ENCODE measurements at places on chromosomes 11 and 22.

GRCh38 chr11:134499990-134500389 lies 87.9 kb upstream of the B3GAT1 start:
- DNase-seq: no peak

GRCh38 chr11:121634889-121635288 lies 182.1 kb upstream of the SORL1-AS1 start:
- no peak for DNase-seq

- DNase-seq: no peak
Measured at GRCh38 chr11:120511820-120512738, 531 bp downstream of the GRIK4 start.

DNA sequence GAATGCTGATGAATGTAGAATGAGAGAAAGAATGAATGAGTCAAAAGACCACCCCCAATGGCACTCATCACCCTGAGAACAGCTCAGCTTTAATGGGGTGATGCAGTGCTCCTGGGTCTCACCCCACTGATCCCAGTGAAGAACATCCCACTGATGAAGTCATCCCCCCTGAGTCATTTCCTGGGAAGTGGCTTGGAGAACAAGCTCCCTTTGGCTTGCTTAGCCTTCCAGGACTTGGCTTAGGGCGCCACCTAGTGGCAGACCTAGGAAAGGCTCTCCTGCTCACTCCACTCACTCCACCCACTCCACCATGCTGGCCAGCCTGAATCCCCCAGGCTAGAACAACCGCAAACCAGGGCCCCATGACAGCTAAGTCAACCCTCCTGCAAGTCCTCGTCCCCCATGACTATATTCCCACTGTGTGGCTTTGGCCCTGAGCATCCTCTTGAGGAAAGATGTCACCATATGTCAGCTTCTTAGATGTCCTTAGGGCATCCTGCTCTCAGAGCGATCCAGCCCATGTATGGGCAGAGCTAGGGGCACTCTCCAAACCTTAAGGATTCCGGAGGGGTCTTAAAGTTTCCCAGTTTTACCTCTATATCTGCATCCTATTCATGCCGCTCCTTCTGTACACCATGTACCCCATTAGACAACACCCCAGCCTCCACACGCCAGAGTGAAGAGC lies 17.8 kb upstream of the TMPRSS13 start:
- peak; percentile 64 for DNase-seq

DNA sequence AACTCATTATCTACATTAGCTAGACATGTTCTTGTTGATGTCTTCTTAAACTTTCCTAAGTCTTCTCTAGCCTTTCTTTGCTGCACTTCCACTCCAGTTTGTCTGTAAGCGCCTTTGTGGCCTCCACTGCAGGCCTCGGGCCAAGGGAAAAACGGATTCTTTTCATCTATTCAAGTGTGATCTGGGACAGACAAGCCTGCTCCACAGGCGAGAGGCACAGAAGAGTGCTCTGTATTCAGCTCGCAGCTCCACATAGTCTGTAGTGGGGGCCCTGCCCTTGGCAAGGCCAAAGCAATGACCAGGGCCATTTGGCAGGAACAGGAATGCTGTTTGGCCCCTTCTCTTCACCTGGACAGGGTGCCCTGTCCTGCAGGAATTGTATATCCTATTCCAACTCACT lies 84.1 kb upstream of the BARX2 start:
- DNase-seq: no peak

DNA sequence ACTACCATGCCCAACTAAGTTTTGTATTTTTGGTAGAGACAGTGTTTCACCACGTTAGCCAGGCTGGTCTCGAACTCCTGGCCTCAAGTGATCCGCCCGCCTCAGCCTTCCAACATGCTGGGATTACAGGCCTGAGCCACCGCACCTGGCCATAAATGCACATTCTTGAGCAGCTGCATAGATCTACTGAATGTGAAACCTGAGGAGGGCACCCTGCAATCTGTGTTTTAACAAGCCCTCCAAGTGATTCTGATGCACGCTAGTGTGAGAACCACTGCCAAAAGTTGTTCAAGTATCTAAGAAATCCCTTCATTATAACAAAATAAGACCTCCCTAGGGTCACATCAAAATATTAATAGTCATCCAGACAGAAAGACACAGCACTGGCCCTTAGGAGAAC lies 89.3 kb downstream of the RDX start:
- no peak for DNase-seq

GRCh38 chr11:61756452-61757212 lies 4.2 kb downstream of the MYRF start:
- no peak for DNase-seq

DNA sequence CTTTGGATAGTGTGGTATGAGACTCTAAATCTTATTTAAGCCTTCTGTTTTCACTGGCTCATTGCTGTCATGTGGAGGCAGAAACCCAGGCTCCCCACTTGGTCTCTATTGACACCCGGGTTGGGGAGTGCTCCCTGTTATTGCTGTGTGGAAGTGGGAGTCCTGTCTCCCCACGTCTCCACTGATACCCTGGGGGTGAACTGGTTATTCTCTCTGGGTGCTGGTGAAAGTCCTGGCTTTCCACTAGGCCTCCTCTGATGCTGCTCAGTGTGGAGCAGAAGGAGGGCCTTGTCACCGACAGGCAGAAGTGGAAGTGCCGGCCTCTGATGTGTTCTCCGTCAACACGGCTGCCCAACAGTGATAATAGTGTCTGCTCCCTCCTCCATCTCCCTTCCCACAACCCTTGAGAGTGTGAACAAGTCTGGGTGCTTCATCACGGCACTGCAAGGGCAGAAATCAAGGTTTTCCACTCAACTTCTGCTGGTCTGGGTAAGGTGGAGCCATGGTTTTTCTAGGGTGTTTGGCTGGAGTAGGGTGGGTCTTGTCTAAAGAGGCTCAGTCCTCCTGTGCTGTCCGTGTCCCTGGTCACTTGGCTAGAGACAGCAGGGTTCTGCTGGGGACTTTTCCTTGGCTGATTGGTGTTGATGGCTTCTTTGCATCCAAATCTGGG lies 240.7 kb upstream of the B3GAT1 start:
- no peak for DNase-seq

DNA sequence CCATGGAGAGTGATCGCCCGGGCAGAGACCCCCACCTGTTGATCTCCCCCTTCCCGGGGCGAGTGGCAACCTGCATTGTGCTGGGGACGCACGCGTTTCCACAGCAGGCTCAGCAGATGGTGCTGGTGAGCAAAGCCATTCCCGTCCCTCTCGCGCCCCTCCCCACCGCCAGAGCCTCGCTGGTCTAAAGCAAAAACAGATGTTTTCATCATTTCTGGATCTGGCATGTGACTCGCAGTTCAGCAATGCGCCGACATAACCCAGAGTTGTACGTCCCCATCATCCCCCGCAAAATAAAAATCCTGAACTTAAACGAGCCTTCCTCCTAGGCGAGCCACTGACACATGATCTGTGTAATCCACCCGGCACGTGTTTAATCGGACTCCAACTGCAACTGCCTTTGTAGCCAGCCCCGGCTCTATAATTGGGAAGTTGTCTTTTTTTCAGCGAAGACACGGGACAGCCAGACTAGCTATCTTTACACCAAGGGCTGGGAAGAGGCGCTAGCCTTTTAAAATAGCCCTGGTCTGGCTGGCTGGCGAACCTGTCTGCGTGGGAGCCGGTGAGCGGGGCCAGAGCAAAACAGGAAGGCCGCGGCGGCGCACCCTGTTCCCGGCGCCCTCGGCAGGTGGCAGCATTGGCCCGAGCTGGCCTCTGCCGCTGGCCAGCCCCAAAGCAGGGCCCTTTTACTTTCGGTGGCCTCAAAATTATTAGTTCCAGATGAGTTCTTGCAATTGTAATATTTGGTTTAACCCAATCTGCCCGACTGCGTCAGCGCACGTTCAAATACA lies 203.0 kb upstream of the SORL1-AS1 start:
- peak; percentile 80 for DNase-seq

DNA sequence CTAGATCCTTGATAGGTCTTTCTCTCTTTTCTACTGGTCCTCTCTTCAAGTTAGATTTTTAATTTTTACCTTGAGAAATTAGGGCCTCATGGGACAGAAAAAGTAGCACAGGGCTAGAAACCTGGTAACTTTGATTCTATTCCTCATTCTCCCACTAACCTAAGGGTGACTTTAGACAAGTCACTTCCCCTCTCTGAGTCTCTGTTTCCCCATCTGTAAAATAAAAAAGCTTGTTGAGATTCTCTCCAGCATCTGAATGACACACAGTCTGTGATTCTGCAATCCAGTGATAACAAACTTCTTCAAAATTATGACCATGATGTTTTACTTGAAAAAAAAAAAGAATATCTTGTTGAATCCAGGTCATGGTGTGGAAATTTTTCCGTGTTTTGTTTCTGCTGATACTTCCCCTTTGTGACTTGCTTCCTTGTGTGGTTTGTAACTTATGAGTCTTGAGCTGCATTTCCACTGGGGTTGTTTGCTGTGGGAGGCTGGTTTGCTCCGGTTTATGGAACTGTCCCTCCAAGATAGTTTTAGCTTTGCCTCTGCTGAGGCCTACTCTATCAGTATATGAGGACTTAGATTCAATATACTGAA lies 9.8 kb upstream of the MPEG1 start:
- no peak for DNase-seq
